Right lung (tissue), 10 donors: ENCODE measurements at places on chromosomes 4 and X. TPM values are rescaled to one million over a fixed set of nuclear protein-coding genes. Genes with fewer than 3 reads are reported as not detected.

CT83 gene
- polyA plus RNA-seq: not detected

FANCB gene
- 1.9 TPM for polyA plus RNA-seq

IDUA gene
- polyA plus RNA-seq: 22.1 TPM

BMPR1B gene
- 0.94 TPM for polyA plus RNA-seq

FHDC1 gene
- polyA plus RNA-seq: 8.9 TPM

CWH43 gene
- not detected for polyA plus RNA-seq

NRK gene
- 4.7 TPM for polyA plus RNA-seq

GAB3 gene
- polyA plus RNA-seq: 8.4 TPM

- DNase-seq: no peak
These were observed 49.7 kb downstream of the GRXCR1 start for GRCh38 chr4:42942216-42942615.

DNA sequence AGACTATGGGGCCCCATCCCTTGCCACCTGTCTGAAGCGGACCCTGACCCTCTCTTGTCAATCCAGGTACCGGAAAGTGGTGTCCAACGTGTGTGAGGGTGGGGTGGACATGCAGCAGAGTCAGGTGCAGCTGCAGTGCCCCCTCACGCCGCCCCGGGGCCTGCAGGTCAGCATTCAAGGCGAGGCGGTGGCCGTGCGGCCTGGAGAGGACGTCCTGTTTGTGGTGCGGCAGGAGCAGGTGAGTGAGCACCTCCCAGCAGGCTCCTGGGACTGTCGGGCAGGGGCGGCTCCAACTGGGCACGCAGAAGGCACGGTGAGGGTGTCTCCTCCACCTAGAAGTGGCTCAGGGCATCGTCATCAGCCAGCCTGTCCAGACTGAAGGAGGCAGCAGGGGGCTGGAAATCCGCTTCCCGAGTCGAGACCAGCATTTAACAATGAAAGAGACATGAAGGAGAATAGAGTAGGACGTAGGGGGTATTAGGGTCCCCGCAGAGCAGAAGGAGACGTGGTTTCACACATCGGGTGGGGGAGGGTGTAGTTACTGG lies 221.6 kb downstream of the AFAP1 start:
- DNase-seq: no peak

DNA sequence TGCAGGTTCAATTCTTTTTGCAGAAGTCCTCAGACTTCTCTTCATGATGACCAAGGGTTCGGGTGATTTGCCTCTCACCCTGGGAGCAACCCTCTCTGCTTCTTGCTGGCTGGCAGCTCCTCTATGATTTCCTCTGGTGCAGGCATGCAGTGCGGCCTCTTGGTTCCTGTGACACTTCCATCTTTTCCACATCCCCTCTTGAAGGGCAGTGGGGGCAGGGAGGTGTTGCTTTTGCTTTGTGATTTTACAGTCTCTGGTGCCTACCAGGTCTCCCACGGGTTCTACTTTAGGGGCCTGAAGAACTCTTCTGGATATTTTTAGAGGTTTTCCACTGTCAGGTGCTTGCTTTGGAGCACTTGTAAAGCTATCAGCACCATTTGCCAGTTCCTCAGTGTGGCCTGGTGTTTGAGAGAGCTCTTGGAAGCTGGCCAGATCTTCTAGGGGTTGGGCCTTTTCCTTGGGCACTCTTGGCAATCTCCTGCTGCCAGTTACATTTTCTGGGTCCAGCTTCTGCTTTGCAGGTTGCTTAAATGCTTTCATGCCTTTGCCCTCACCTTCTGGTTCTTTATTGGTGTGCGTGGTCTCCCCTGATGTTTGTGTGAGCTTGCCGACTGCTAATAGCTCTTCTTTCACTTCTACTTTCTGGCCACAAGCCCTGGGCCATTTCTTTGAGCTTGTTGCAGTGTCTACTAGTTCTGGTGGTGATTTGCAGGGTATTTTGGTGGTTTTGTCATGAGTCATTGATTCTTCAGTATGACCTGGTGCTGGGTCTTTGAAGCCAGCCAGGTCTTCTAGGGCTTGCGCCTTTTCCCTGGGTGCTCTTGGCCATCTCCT lies 11.5 kb upstream of the CHST7 start:
- DNase-seq: no peak

- no peak for DNase-seq
These were observed 132.6 kb downstream of the INPP4B start for GRCh38 chr4:142713282-142714030.

GRCh38 chrX:39854772-39855747 lies 242.7 kb downstream of the BCOR start:
- DNase-seq: no peak

DNA sequence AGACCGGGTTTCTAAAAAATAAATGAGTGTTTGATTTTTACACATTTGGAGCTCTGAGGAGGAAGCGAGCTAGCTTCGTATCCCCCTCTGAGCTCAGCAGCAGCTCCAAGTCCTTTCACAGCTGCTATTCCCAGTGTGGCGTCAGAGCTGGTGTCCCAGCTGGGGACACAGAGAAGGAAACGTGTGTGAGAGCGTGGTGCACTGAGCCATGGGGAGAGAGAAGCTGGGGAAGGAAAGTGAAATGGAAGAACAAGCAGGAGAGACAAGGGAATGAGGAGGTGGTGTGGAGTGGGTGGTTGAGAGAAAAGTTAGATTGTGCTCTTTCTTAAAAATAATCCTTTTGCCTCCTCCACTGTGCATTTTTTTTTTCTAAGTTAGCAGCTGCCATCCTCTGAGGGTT lies 79.5 kb upstream of the SLC4A4 start:
- DNase-seq: no peak

- DNase-seq: peak; percentile 84
These were observed 112.4 kb downstream of the PSAPL1 start for GRCh38 chr4:7322166-7322991.

GRCh38 chr4:84583876-84584380 lies 1.0 kb downstream of the CDS1 start:
- no peak for DNase-seq

DNA sequence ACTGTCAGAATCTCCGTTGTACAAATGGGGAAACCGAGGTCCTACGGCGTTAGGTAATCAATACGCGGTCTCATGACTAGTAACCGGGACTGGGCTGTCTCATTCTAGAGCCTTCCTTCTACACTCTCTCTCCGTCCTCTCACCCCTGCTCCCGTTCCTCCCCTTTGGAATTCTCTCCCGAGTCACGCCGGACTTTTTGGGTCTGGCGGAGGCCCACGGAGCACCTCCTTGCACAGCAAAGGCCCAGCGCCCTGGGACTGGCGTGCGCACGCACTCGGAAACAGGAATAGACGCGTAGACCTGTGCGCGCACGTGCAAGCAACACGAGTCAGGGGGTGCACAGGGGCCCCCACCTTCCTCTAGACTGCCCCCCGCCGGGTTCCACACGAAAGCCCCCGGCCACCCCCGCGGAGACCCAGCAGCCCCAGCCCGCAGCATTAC lies 361 bp downstream of the QDPR start:
- DNase-seq: peak; percentile 27

DNA sequence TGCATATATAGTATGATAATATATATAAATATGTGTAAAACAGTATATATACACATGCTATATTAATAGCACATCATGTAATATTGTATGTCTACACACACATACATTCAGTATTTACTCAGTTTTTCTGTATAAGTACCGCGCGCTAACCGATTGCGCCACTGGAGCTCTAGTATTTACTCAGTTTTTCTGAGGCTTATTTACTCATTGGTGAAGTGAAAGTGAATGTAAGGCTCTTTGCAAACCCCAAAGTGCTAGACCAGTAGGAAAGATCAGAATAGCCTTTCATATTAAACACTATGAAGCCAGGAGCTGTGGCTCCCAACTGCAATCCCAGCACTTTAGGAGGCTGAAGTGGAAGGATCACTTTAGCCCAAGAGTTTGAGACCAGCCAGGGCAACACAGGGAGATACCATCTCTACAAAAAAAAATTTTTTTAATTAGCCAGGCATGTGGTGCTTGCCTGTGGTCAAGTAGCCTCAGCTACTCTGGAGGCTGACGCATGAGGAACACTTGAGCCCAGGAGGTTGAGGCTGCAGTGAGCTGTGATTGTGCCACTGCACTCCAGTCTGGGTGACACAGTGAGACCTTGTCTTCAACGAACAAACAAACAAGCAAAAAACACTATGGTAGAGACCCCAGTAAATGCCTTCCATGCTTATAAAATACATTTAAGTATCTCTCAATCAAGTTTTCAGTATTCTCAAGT lies 125.8 kb downstream of the KIT start:
- DNase-seq: no peak

GRCh38 chr4:153791746-153792617 lies 3.1 kb upstream of the SFRP2 start:
- DNase-seq: no peak

DNA sequence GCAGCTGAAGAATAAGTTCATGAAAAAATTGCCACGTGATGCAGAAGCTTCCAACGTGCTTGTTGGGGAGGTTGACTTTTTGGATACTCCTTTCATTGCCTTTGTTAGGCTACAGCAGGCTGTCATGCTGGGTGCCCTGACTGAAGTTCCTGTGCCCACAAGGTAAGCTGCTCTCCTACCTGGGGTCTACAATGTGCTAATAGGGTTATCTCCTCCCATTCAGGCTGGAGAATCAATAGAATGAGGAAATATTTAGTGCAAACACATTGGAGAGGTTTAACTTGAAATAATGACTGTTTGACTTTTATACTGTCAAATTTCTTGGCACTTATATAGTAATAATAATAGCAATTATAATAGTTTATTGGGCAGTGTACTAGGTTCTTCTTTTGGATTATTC lies 101.8 kb downstream of the SLC4A4 start:
- DNase-seq: no peak

- DNase-seq: no peak
These were observed 69.8 kb downstream of the RGS12 start for GRCh38 chr4:3362431-3363287.

- DNase-seq: no peak
These were observed 162.3 kb downstream of the SPRY1 start for GRCh38 chr4:123558865-123559264.

GRCh38 chr4:111204797-111205196 lies 581.9 kb upstream of the PITX2 start:
- DNase-seq: no peak

- peak; percentile 49 for DNase-seq
These were observed 1.3 kb downstream of the PCDH7 start for GRCh38 chr4:30721185-30722091.

GRCh38 chr4:22129454-22130029 lies 181.0 kb upstream of the KCNIP4 start:
- no peak for DNase-seq

- DNase-seq: no peak
These were observed 28.5 kb upstream of the SEPTIN6 start for GRCh38 chrX:119721487-119721886.

- no peak for DNase-seq
These were observed 95.5 kb upstream of the MSX1 start for GRCh38 chr4:4763822-4764557.

- no peak for DNase-seq
These were observed 41.3 kb downstream of the C4orf50 start for GRCh38 chr4:5976921-5977320.
